ENCODE measurements at places on chromosomes 6 and 20. TPM values are rescaled to one million over a fixed set of nuclear protein-coding genes. Genes with fewer than 3 reads are reported as not detected.

Gene CGAS
- total RNA-seq, result 2.9 TPM

Gene MUC21
- not detected for total RNA-seq

Gene TAGAP
- 1.2 TPM for total RNA-seq

Gene TSBP1
- total RNA-seq, result not detected

Gene DDO
- total RNA-seq, result 9.2 TPM

Gene SLC52A3
- total RNA-seq, result 0.71 TPM

Gene MAP7
- total RNA-seq, result 1.3 TPM

Gene SLPI
- 14.3 TPM for total RNA-seq

Gene PROKR2
- total RNA-seq, result not detected

Gene STMN3
- total RNA-seq, result 5.4 TPM

Gene PPARD
- 21.1 TPM for total RNA-seq

Gene LST1
- total RNA-seq, result 16.6 TPM

Gene CALHM4
- not detected for total RNA-seq

Gene BPIFB4
- 0.69 TPM for total RNA-seq

DNA sequence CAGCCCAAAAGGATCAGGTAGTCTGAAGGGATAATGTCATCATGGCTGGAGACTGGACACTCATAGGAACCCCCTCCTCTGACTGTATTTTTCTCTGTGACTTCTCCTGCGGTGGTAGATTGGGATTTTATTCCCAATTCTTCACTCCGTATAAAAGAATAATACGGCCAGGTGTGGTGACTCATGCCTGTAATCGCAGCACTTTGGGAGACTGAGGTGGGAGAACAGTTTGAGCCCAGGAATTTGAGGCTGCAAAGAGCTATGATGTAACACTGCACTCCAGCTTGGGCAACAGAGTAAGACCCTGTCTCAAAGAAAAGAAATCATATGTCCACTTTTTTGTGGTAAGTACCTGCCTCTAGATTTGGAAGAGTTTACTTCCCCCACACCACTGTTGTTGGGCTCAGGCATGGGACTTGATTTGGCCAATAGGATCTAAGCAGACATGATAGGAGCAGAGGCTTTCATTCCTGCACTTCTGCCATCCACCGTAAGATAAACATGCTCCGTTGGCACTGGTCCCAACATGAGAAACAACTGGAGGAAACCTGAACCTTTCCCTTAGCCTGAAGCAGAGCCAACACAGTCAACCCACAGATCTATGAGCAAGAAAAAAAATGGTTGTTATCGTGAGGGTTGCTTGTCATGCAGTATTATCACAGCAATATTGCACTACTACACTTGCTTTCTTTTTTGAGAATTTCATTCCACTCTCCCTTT, 82.0 kb downstream of the JPH2 start:
- DNase-seq, result no peak

DNA sequence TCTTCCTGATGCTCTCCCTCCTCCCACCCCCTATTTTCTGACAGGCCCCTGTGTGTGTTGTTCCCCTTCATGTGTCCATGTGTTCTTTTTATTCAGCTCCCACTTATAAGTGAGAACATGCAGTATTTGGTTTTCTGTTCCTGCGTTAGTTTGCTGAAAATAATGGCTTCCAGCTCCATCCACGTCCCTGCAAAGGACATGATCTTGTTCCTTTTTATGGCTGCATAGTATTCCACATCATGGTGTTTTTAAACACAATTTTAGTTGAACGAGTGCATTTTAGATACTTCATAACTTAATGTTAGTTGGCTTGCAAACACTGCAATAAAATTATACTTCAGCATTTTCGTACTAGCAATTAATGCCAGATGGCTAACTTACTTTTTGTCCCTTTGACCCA, 28.5 kb downstream of the COL9A1 start:
- no peak for DNase-seq

DNA sequence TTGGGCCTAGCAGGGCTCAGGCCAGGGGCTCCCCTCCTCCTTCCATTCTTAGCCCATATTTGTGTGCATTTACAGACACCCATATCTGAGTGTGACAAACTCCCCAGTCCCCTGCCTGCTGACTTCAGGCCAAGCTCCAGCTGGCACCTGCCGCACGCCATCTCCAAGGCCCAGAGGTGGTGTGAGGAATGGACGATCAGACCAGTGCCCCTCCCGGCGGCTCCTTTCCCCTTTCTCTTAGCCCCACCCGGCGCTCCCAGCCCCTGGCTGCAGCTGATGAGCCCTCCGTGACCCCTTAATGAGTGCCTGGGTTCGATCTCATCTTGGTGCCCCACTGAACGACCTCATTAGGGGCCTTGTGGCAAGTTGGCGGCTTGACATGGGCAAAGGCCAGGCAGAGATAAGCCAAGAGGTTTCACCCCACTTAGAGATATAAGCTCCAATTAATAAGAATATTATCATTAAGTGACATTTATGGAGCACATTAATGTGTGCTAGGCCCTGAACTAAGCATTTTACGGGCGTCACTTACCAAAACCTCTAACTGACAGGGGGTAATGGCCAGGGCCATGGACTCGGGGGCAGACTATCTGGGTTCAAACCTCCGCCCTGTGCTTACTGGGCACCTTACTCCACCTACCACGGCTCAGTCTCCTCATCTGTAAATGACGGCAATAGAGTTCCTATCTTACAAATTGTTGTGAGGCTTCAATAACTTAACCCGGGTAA, 17.5 kb downstream of the ADA start:
- peak; percentile 72 for DNase-seq

DNA sequence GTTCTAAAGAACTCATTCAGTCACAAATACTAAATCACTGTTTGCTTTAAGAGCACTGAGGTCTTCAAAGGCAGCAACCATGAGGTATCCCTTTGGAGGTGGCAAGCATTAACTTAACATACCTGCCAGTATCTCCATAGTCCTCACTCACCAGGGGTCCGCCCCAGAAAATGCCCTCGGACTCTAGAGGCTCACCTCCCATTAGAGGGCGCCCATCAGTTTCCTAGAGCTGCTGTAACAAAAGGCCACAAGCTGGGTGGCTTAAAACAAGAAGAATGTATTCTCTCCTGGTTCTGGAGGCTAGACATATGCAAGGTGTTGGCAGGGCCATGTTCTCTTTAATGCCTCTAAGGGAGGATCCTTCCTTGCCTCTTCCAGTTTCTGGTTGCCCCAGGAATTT, 12.0 kb upstream of the RNGTT start:
- DNase-seq, result no peak

DNA sequence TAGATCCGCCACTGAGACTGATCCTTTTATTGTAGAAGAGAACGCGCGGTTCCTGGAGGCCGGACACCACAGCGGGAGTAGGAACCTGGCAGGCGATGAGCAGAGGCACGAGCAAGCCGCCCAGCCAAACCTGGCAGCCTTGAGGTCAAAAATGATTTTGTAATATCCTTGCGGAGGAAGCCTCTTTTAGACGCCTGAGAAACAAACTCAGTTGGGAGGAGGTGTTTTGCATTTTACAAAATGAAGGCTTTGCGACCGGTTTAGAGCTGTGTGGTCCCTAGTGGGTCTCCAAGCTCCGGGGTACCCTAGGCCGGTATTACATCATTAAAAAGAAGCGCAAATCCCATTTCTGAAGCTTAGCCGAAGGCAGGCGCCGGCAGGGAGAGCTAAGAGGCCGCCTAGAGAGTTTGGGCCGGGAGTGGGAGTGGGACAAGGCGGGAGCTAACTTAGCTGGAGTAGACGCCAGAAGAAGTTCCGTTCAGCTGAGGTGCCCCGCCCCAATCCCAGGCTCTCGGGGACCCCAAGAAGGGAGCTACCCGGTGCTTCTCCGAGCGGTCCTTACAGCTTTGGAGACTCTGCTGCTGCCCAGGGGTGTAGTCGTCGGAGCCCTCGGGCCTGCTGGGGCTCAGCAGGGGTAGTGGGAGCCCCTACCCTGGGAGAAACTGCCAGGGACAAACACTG, 1.9 kb upstream of the TBX18 start:
- DNase-seq, result peak; percentile 71

GRCh38 chr6:151675746-151676459, 131.6 kb upstream of the ESR1 start:
- no peak for DNase-seq

GRCh38 chr6:35058358-35058675, 82.8 kb downstream of the TCP11 start:
- DNase-seq, result no peak

DNA sequence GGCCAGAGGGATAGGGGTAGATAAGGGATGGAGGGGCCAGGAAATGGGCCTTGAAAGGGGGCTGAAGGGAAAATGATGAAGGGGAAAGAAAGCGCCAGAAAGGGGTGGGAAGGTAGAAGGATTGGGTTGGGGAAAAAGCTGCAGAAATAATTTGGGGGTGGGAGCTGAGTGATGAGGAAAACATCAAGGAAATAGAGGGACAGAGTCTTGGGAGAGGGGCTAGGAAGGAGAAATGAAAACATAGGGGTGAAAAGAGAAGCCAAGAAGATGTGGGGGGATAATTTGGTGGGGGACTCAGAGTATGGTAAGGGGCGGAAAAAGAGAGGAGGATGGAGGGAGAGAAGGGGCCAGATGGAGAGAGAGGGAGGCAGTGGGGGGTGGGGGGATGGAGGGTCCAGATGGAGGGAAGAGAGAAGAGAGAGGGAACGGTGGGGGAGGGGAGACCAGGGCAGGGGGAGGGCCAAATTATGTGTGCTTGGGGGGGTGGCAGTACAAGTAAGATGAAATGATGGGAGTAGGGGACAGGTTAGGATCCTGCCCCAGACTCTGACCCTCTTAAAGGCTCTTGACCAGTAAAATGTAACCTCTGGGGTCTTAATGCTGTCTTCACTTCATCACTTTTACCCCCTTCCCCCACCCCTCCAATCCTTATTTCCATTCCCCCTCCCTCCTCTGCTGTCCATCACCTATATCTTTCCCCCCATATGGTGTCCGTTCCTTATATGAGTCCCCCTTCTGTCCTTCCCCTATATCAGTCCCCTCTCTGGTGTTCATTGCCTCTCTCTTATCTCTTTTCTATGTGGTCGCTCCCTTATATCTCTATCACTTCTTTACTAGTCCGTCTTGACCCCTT, 852 bp downstream of the SYNGAP1 start:
- DNase-seq, result no peak

- no peak for DNase-seq
Observed at GRCh38 chr20:44065401-44066340, 121.3 kb downstream of the JPH2 start.

- no peak for DNase-seq
Observed at GRCh38 chr6:116352515-116353471, 18.0 kb upstream of the DSE start.

DNA sequence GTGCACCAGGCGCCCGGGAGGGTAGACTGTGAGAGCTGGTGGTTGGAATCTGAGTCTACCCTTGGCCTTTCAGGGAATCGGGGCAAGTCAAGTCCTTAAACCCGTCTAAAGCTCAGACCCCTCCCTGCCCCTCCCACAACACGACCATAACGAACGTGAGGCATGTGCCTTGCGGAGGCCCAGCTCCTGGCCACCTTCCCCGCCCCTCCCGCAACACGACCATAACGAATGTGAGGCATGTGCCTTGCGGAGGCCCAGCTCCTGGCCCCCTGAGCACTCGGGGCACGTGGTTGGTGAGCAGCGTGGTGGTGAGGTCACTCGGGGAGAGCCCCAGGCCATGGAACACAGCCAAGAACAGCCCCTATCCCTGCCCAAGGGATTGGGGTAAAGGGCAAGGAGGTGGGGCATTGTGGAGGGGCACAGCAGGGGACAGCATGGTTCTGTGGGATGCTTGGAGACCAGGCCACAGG, 132.2 kb downstream of the TAF4 start:
- DNase-seq, result no peak

GRCh38 chr6:112443179-112444065, 96.3 kb downstream of the RFPL4B start:
- peak; percentile 84 for DNase-seq

GRCh38 chr6:107152638-107153430, 37.5 kb upstream of the BEND3 start:
- no peak for DNase-seq

DNA sequence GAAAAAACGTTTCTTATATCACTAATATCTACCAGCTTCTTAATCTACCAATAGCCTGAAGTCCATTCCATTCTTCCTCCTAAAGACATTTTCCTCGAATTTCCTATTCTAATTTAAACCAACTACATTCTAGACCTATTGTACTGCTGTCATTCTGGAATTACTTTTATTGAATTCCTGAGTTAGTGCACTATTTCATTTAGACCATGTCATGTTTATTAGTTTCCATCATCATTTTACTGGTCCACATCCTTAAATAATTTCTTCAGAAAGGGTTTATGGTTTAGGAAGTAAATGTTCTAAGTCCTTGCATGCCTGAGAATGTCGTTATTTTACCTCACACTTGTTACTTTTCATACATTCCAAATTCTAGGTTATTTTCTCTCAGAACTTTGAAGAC, 13.2 kb downstream of the LCA5 start:
- DNase-seq, result no peak

DNA sequence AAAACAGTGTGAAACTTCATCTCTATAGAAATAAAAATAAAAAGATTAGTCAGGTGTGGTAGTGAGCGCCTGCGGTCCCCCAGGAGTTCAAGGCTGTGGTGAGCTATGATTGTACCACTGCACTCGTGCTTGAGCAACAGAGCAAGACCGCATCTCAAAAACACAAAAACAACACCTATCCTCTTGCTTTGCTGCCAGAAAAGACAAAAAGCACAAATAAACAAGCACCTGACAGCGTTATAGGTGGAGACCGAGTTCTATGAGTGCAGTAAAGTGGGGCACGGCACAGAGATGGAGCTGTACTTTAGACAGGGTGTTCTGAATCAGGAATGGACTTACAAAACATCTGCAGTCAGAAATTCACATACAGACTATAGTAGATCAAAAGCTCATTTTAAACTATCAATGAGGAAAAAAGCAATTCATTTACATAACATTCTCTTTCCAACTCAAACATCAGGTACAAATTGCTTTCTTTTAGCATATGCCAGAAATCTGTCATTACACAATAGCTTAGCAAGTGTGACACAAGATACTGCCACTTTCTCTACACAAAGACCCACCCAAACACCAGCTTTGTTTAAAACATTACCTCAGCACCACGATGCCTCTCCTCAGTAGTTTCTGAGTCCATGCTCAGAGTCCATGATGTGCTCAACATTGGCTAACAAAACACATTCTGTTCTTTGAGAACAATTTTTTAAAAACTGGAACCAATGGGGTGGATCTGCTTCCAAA, 10.1 kb downstream of the EZR start:
- DNase-seq, result no peak

GRCh38 chr20:63284544-63284949, 8.4 kb upstream of the COL20A1 start:
- peak; percentile 42 for DNase-seq

- DNase-seq, result no peak
Observed at GRCh38 chr6:135270676-135271536, 89.8 kb downstream of the MYB start.
